ENCODE measurements at places on chromosomes 13 and 19.

DNA sequence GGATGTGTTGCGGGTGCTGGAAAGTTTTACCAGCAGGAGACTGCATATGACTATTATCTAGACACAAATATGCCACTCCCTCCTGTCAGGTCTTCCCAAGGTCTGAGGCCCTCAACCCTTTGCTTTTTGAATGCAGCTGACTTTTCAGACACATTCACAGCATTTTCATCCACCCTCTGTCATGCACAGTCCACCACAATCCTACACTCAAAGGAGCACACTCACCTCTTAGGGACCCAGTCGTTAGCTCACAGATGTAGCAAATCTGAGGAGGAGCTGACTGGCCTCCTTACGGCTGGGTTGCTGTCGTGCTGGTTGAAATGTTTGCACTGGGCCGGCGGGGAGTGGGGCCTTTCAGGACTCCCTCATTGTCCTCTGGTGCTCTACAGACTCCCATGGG lies 479.4 kb downstream of the IRS2 start:
- no peak for DNase-seq

- no peak for DNase-seq
Measured at GRCh38 chr13:24282256-24282655, 27.1 kb upstream of the C1QTNF9 start.

- DNase-seq, result no peak
Measured at GRCh38 chr13:74645586-74645985, 511.4 kb upstream of the KLF12 start.

GRCh38 chr13:113835461-113836270 lies 28.2 kb downstream of the GAS6 start:
- no peak for DNase-seq

GRCh38 chr19:51140441-51140840 lies 1.7 kb upstream of the SIGLEC7 start:
- no peak for DNase-seq

- no peak for DNase-seq
Measured at GRCh38 chr13:73870970-73871935, 263.0 kb downstream of the KLF12 start.

- DNase-seq, result no peak
Measured at GRCh38 chr13:24251525-24251924, 57.9 kb upstream of the C1QTNF9 start.

GRCh38 chr13:113996081-113996911 lies 22.4 kb upstream of the C13orf46 start:
- DNase-seq, result no peak

DNA sequence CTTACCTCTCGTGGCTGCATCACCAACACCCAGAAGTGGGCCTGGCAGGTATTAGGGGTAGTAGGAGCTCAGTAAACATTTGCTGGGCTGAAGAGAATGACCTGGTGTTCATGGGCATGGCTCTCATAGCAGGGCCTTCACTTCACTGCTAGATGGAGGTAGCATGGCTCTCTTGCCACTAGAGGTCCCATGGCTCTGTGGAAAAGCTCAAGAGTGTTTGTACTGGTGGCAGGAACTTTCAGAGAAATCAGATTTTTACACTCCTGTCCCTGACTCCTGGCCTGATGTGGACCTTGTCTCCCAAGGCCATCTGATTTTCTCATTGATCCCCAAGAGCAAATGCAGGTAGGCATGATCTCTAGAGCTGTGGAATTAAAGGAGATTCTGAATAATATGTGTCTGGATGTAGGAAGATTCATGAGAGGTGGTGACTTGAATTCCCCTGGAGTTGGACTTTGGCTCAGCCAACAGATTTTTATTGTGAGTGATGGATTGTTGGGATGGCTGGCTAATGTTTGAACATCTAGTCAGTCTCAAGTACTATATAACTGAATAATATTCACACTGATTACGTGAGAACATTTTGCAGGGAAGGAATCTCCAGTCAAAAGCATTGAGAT lies 5.7 kb downstream of the ZNF574 start:
- DNase-seq, result no peak

DNA sequence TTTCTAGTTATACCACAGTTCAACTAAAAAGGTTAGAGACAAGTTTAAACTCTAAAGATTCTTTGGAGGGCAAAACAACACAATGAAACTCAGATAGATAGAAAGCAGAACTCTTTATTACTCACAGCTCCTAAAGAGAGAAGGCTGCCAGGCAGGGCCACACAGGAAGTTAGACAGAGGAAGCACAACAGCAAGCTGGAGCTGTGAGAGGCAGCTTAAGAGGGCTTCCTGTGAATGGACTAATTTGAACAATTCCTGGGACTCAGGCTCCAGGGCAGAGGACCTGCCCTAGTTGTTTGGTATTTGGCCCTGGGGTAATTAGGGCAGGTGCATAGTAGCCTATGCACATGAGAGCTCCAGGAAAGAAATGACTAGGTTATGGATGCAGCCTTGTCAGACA lies 803.6 kb downstream of the DIAPH3 start:
- DNase-seq, result no peak

DNA sequence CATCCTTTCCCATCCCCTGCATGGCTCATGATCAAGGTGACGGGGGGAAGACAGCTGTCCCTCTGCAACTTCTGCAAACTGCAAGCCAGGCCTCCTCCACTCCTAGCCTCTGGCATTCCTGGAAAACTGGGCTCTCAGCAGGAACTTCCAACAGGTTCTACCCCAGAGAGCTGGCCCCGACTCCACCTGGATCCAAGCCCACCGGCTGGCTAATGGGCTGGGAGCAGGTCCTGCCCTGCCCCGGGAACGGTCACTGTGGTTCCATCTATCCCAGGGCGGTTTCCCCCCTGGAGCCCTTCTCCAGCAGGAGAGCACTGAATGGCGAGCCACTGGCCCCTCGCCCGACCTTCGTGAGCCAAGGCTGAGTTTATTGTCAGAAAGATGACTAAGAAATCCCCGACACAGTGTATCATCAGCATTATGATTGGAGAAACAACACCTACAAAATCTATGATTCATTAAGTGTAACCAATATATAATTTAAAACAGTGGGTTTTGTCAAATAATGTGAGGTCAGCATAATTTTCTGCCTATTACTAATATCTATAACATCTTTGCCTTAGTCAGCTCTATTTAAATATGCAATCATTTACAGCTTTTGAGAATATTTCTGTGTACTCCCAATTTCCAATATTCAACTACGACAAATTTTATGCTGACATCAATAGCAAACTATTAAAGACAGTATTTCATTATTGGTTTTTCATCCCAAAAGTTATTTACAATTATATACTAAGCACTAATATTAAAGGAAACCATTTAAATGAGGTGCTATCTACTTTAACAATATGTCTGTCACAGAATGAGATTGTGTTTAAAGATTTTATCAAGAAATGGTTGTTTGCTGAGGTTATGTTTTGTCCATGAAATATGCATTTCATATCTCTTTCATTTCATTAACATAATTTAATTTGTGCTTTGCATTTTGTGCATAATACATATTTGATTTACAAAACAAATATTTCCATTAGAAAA lies 133.0 kb downstream of the URI1 start:
- no peak for DNase-seq

DNA sequence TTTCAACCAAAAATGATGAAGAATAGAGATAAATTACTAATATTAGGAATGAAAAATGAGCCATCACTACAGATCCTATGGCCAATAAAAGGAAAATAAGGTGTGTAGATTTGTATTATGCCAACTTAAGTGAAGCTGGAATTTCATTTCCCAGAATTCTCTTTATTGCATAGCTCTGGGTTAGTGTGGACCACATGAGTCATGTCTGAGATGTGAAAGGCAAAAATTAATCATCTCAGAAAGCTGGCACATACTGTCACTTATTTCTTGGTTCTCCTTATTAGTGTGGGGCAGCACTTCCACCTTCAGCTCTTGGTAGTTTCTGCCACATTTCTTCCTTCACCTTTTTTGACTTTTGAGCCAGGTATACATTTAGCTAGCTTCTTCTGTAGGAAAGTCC lies 82.6 kb downstream of the KATNAL1 start:
- no peak for DNase-seq

- no peak for DNase-seq
Measured at GRCh38 chr19:38675611-38676010, 28.2 kb downstream of the ACTN4 start.

DNA sequence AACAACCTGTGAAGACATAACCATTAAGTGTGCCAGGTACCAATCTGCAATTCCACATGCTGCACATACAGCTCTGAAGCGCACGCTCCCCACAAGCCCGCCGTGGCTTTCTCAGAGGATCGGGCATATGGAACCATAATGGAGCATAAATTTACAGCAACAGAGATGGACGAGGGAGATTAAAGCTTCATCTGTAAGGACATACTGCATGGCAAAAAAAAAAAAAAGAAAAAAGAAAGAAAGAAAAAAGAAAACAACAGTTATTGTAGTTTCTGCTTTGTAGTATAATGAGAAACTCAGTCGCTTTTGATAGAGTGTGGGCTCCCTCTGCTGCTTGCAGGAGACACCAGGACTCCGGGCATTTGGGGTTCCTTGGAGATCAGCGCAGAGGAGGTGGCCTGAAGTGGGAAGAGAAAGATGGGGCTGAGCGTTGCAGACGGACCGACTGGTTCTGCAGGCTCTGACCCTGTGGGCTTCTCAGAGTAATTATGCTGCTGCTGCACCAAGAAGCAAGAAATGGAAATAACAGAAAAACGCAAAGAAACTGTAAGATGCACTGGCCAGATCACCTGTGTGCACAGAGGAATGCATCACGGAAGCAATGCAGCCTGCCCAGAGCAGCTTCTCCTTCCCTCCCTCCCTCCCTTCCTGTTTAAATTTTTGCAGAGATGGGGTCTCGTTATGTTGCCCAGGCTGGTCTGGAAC lies 10.8 kb upstream of the PDCD5 start:
- DNase-seq, result peak; percentile 62

GRCh38 chr13:50365408-50366391 lies 350.5 kb downstream of the KCNRG start:
- no peak for DNase-seq

- no peak for DNase-seq
Measured at GRCh38 chr13:46526740-46527139, 26.2 kb upstream of the LRCH1 start.

DNA sequence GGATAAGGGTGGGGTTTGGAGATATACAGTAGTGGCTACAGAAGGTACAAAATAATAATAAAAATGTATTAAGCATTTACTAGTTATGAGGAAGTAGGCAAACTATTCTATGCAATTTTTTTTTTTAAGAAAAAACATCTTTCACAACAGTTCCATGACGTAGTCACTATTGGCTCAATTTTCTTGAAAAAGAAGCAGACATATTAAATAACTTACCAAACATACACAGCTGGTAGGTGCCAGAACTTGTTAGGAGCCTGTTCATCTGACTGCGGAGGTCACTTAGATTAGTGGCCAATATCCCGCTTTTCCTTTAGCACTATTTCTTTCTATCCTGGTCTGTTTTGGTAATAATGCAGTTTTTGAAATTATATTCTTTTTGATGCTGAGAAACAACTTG lies 593.5 kb downstream of the KCTD12 start:
- no peak for DNase-seq

Measured in mesothelial cell of epicardium (in vitro differentiated cells).